Stimulated activated effector memory CD8-positive, alpha-beta T cell treated with anti-CD3 and anti-CD28 coated beads, Interleukin-12 subunit alpha, Interleukin-12 subunit beta, amount 100 ng/mL, for 72 hours (primary cell): ENCODE measurements at places on chromosomes 3 and 15.

- DNase-seq, result no peak
Measured at GRCh38 chr3:106168962-106169750, 300.3 kb upstream of the CBLB start.

GRCh38 chr3:14875411-14876175 is 56.8 kb downstream of the FGD5 start:
- no peak for DNase-seq

DNA sequence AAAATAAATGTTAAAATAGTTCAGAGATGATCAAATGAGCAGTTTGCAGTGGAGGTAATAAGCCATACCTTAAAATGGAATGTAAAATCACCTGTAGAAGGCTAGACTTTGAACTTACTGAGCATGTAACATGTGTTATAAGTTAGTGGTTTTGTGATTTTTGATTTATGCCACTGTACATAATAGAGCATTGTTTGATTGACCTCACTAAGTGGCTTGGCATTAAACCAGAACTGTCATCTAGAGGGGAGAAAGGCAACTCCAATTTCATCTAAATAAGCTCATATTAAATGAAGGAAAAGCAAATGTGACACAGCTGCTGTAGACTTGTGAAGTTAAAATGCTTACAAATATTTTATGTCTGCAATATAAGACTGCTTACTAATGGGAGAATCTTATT is 387.9 kb downstream of the ZIC1 start:
- DNase-seq, result no peak

GRCh38 chr15:65399997-65400396 is 22.2 kb upstream of the IGDCC3 start:
- DNase-seq, result no peak

DNA sequence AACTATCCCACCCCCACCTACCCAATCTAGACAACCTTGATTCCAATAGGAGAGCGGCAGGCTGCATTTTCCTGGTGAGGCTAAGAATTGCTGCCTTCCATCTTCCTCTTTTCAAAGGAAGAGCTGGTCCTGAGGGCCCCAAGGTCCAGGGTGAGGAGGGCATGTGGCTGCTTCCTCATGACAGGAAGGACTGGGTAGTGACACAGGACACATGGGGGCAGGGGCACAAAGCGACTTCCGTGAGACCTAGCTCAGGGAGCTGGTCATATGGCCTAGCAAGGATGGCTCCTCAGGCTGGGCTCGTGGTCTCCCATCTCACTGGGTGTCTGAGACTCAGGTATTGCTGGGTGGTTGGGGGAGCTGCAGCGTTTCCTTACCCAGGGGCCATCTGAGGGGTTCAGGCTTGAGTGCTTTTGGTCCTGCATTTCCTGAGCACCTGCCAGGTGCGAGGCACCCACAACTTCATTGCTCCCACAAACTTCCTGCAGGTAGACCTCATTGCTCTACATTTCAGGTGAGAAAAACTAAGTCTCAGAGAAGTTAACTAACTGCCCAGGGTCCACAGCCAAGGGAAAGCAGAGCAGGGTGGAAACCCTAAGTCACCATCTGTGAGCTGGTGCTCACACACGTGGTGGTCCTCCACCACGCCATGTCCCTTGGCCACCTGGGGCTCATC is 160.0 kb upstream of the TLE3 start:
- no peak for DNase-seq

DNA sequence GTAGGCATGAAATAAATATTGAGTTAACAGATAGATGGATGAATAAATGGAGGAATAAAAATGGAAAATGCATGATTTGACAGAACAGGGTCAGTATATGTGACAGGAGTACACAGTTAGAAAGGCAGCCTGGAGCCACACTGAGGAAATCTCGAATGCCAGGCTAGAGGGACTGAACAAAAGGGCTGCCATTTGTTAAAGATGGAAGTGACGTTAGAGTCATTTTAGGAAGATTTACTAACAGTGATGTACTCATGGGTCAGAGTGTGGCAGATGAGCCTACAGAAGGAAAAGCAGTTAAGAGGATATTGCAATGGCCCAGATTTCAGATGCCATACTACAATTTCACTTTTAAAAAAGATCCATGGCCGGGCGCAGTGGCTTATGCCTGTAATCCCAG is 7.4 kb upstream of the TMPRSS7 start:
- no peak for DNase-seq

DNA sequence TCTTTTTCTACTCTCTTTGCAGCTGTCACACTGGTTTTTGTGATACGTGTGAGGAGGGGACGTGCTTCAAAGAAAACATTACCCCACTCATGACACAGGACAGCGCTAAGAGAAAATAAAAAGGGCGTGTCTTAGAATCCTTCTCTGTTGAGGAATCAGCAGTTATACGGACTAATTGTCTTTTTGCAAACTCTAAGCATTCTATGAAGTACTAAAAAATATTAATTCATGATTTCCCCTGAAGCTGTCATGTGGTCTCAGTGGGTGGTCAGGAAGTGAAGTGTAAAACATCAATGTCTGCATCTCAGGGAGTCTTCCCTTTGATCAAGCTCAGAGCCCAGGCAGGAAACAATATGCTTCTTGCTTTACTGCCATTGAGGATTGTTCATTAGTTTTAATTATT is 117.5 kb upstream of the CRBN start:
- no peak for DNase-seq

DNA sequence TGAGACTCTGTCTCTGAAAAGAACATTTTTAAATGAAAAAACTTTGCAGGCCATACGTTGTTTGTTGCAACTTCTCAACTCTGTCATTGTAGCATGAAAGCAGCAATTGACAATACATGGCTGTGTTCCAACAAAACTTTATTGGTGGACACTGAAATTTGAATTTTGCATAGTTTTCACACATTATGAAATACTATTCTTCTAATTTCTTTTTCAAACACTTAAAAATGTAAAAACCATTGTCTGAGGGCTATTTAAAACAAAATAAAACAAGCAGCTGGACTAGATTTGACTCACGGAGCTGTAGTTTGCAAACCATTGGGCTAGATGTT is 18.5 kb upstream of the CSTA start:
- DNase-seq, result no peak

GRCh38 chr3:59426821-59427565 is 377.2 kb upstream of the CFAP20DC start:
- no peak for DNase-seq

GRCh38 chr15:71349336-71349735 is 234.1 kb downstream of the THSD4 start:
- no peak for DNase-seq

DNA sequence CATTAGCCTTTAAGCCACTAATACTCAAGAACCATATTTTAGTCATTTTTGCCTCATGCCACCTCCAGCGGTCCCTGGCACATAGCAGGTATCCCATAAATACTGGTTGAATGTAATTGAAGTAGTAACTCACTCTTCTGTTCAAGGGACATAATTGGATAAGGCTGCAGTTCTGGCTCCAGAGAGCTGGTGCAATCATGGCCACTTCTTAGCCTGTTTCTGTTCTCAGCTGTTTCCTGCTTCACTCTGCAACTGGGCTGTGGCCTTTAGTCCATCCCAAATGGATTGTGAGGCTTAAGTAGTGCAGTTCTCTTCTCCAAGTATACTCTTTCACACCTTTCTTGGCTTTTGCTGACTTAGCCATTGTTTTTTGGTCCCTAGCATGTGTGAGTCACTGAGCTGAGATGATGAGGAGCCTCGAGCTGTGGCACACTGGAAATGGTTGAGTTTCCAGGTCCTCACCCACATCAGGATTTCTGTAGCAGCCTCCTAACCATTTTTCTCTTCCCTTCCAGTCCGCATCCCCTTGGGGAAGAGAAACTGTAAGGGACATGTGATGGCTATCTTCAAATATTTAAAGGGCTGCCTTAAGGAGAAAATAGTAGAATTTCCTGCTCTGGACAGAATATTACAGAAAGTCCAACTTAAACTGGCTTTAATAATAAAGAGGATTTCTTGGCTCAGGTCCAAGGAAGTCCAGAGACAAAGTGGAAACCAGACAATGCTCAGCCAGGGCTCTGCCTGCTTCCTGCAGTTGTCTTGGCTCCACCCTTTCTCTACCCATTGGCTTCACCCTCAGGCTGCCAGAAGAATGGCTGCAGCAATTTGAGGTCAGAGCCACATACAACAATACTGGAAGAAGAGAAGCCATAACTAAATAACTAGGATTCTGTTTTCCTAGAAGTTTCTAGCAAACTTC is 305.4 kb upstream of the ROPN1 start:
- no peak for DNase-seq

DNA sequence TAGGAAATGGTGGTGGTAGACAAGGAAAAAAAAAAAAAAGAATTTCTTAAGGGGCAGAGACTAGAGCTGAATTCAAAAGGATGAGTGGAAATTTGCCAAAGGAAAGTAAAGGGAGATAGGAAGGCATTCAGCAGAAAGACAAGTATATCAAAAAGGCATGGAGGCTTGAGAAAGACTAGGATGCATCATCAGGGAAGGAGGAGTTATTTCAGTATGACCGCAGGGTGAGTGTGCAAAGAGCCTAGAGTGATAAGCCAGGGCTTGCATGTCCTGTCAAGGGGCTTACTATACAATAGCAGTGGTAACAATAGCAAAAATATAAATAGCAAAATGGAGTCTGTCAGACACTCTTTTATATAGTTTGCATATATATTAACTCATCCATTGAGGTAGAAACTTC is 112.0 kb downstream of the FRMD4B start:
- DNase-seq, result no peak

- DNase-seq, result no peak
Measured at GRCh38 chr3:42557854-42558253, 23.9 kb downstream of the SEC22C start.

- no peak for DNase-seq
Measured at GRCh38 chr3:48267782-48268181, 26.9 kb downstream of the ZNF589 start.

DNA sequence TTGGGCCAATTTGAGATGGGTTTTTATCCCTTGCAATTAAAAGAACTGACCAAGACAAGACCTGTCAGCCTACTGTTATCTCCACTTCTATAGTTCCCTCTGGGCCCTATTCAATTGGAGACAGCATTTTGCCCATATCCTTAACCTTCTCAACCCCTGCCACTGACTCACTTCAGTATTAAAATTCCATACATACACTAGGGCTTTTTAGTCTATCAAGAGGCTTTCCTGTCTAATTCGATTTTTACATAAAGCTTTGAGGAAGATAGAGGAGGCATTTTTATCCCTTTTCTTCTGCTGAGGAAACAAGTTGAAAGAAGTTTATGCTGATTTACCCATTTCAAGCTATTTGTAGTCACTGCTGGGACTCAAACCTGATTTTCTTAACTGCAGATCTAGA is 51.1 kb downstream of the GTF2E1 start:
- no peak for DNase-seq

- DNase-seq, result no peak
Measured at GRCh38 chr3:107990926-107991325, 99.9 kb downstream of the CD47 start.

GRCh38 chr3:160340351-160340750 is 58.7 kb downstream of the IFT80 start:
- no peak for DNase-seq

GRCh38 chr3:158451405-158452055 is 119.5 kb upstream of the MLF1 start:
- no peak for DNase-seq

- no peak for DNase-seq
Measured at GRCh38 chr15:60381148-60381788, 16.5 kb downstream of the ANXA2 start.

DNA sequence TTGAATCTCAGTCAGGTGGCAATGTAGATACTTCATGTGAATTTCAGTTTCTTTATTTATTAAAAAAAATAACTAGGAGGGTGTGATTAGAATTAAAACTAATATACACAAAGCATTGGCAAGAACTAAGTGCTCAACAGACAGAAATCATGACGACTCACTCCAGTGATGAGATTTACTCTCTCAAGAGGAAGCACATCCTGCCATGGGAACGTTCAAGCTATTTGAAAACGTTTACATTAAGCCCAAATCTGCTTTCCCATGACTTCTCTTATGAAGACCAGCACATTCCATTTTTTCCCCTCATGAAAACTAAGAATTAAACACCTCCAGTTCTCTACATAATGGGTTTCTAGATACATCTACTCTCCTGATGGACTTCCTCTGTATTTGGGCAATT is 8.5 kb downstream of the WDR53 start:
- DNase-seq, result no peak

DNA sequence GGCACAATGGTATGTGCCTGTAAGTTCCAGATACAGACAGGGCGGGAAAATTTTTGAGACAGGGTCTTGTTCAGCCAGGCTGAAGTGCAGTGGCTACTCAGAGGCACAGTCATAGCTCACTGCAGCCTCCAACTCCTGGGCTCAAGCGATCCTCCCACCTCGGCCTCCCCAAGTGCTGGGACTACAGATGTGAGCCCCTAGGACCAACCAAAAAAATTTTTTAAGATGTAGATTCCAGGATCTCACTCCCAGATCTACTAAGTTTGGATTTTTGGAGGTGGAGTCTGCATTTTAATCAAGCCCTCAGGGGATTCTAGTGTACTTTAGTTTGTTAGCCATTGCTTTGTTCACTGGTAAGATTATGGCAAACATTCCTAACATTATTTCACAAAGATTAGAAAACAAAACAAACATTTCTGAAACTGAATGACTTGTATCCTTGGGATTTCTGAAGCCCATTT is 2.7 kb downstream of the LIPH start:
- no peak for DNase-seq

GRCh38 chr3:99570061-99570460 is 68.3 kb upstream of the COL8A1 start:
- DNase-seq, result no peak

DNA sequence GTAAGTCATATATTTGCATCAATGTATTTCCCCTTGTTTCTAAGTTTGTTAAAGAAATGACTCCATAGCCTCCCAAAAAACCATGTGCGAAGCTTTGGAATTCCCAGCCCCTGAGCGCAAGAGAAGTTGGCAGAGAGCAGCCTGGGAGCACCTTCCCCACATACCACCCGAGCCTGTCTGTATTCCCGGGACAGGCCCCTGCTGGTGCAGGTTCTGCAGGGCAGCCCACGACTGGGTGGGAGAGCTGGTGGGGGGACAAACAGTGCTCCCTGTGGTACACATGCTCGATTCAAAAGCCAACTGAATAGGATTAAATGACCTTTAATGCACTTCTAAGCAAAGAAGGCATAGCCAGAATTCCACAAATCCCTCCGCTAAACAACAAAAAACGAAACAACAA is 74.6 kb upstream of the SNRPA1 start:
- DNase-seq, result no peak

DNA sequence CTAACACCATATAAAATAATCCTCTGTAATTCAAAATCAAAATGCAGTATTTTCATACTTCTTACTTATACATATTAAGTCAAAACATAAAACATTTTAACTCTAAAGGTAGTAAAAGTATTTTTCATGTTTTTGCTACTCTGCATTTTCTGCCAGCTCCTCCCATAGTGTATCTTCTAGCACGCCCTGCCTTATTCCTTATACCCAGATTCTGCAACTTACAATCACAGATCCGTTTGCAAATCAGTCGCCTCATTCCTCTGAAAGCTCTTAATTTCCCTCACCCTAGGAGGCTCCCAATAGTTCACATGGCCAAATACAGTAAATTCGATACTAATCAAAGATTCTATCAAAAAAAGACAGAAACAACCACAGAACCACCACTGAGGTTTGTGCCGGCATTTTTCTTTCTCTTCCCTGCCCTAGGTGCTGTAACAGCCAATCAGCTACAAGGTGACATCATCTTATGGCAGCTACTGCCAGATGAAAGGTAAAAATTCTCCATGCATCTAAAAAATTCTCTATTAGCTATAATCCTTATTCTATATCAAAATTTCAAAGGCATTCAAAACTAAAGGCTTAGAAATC is 72.9 kb downstream of the CLASP2 start:
- DNase-seq, result no peak

GRCh38 chr3:270688-271087 is 74.1 kb downstream of the CHL1 start:
- no peak for DNase-seq

- no peak for DNase-seq
Measured at GRCh38 chr3:186362988-186363387, 954 bp upstream of the DGKG start.
